Glomerular endothelial cell (primary cell): ENCODE measurements at places on chromosomes 7 and 10. TPM values are rescaled to one million over a fixed set of nuclear protein-coding genes. Genes with fewer than 3 reads are reported as not detected.

DNA sequence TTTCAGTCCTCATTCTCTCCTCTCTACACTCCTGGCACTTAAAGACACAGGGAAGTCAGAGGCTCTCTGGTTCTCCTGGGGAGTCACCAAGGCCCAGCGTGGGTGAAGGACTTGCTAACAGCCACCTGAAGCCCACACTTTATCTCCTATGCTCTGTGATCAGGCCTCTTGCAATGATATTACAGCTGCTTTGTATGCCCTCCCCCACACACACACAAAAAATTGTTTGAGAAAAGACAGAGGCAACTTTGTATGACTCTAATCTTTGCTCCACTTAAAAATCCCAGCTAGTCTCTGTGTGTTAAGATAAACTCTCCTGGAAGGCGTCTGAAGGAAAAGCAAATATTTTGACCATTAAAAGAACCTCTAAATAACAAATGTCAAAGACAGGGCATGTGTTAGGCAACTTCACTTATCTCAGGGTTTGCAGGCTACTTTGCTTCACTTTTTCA lies 507.2 kb downstream of the TNS3 start:
- DNase-seq: no peak

DNA sequence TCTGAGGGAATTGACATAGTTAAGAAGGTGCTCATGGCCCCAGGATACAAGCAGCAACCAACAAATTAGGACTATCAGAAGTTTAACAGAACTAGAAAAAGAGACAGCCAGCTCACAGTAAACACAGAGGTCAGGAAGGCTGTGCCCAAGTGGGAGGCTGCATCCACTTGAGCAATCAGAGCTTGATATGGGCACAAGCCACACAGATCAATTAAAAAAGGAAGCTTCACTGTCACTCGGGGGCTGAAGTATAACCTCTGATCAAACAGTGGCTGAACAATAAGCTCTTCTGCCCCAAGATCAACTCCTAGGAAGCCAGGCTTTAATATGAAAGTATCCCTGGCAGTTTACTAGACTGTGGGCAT lies 40.0 kb downstream of the ZNF438 start:
- DNase-seq: no peak

DNA sequence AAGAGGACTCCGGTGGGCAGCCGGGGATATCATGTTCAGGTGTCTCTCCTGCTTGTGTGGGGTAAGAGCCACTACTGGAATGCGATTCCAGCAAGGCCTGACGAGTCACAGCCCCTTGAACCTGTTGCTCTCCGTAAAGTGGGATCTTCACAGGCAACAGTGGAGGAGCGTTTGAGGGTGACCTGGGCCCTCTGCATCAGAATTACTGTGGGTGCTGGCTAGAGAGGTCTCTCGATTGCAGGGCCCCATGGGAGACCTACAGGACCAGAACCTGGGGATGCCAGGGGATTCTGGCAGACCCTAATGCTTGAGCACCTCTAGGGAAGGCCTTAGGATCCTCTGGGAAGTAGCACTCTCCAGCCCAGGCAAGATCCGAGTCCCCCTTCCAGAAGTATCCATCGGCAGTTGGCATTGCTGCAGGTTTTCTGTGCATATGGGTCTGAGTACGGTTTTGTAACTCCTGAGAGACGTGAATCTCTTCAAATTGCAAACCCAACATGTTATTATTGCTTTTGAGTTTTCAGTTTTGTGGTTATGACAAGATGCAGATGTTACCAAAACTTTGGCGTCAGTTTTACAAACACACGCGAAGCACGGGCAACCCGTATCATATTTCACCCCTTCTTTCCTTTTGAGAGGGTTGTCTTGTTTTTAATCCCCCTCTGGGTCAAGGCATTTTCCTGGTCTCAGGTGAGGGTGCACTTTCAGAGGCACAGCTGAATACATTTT lies 4.6 kb downstream of the MGMT start:
- no peak for DNase-seq

- DNase-seq: no peak
These were observed 164.6 kb upstream of the C1GALT1 start for GRCh38 chr7:7017707-7018280.

DNA sequence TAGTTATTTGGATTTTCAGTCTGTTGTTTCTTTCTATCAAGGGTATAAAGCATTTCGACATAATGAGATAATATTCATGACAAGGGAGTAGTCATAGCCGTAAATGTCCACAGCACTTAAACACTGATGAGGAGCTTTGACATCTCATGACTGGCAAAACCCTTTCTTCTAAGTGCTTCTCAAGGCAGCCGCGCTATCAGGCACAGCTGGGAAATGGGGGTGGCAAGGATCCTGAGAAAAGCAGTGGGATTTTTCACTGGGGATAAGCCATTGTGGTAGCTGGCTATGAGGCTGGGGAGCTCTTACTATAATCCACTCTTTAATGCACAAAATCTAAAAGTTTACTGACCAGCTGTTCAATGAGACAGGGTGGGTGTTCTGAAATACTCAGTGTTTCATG lies 493.2 kb upstream of the KLF6 start:
- no peak for DNase-seq

DNA sequence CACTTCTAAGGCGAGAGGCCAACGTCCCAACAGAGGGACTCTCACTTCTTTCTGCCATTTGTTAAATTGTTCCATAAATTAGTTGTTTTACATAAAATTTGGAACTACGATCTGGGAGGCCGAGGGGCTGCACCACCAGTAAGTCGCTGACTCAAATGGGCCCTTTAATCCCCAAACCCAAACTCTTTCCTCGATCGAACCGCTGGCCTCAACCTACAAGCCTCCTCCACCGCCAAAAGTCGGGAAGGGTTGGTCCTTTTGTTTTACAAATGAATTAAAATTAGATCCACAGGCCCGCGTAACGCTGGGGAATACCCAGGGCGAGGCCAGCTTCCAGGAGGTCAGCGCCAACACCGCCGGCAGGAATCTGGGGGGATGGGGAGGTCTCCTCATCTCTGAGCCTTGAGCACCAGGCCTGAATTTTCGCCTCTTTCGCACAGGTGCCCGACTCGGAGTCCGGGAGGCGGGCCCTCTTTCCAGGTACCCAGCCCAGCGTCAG lies 1.2 kb upstream of the FOXI2 start:
- no peak for DNase-seq

DNA sequence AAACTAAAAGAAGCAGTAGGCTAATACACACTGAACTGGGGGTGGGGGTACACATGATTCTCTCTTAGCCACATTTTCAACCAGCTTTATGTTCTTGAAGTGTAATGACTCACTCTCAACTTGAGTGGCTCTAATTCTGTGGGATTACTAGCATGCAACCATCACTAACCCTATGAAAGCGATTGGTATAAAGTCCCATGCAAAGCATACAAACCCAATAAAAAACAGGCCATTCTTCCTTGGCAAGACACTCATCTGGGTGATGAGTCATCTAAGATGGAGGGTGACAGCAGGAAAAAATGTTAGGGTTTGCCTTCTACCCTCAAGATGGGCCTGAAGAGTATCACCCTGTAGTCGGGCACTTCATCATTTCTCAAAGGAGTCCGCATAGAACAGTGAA lies 14.9 kb upstream of the PON3 start:
- DNase-seq: no peak

- peak; percentile 81 for DNase-seq
These were observed 103.2 kb downstream of the NRBF2 start for GRCh38 chr10:63236113-63236935.

GRCh38 chr10:71127104-71127503 lies 85.3 kb upstream of the UNC5B start:
- DNase-seq: no peak

DNA sequence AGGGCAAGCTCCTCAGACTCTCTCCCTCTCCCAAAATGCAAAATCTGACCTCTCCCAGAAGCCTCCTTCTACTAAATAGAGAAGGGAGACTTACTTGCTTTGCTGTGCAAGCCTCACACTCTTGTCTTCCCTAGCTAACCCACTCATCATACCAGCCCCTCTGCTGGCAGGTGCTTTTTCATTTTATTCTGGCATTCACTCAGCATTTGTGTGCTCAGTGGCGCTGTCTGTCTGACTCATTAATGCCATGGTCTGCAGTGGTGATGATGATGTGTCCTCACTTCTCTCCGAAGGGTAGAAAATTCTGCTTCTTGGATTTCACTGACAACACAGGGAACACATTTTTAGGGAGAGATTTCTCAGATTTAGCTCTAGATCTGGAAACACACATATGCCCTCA lies 22.0 kb upstream of the BTRC start:
- no peak for DNase-seq

DNA sequence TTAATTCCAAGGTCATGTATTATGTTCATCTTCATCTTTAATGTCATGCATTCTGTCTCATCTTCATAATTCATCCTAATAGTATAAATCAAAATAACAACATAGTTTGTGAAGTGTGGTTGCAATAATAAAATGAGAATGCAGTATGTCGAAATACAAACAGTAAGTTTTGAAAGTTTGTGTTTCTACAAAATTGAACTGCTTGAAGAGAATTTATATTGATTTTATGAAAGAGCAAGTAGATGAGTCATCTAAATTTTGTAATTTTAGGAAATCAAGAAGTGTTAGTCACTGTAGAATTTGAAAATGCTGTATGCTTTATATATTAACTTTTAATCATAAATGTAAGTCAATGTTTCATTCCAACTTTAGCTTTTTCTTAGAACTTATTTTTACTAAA lies 190.5 kb upstream of the PPP1R3A start:
- no peak for DNase-seq

- DNase-seq: peak; percentile 91
These were observed 2.3 kb upstream of the PAPSS2 start for GRCh38 chr10:87657371-87657770.

GRCh38 chr10:103548006-103548405 lies 54.5 kb downstream of the NEURL1 start:
- no peak for DNase-seq

GRCh38 chr7:140696024-140696679 lies 356 bp upstream of the NDUFB2 start:
- no peak for DNase-seq

GRCh38 chr10:64113792-64114191 lies 592.6 kb downstream of the REEP3 start:
- DNase-seq: no peak

DNA sequence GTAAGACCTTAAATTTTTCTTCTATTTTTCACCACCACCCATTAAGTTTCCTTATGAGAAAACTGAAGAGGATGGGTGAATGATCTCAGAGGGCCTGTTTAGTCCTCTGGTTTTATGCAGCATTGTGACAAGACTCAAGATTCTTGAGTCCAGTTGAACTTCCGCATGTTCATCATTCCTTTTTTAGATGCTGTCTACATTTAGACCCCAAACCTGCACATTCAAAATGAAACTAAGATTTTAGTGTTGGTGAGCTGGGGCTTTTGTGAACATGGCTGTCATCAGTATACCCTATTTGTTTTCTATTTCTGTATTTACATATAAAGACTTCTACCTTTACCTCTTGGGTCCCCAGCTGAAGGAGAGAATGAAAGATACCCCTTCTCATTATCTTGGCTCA lies 31.1 kb downstream of the NET1 start:
- DNase-seq: no peak

GRCh38 chr10:79449181-79450146 lies 4.0 kb upstream of the ZCCHC24 start:
- DNase-seq: no peak

GRCh38 chr10:77223526-77224460 lies 413.8 kb downstream of the KCNMA1 start:
- DNase-seq: no peak

DNA sequence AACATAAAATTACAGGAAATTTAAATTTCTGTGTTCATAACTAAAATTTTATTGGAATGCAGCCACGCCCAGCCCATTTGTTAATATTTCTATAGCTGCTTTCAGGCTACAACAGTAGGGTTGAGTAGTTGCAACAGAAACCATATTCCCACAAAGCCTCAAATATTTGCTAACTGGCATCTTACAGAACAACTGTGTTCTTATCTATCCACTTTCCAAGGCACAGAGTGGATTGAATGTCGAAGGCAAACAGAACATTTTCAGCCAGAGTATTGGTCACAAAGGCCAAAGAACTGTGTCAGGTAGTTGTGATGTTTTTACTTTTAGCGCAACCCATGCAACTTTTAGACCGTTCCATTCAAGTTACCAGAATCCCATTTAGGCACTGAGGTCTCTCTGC lies 51.1 kb upstream of the OPN4 start:
- no peak for DNase-seq

- no peak for DNase-seq
These were observed 149.6 kb upstream of the MEOX2 start for GRCh38 chr7:15836041-15836440.

DNA sequence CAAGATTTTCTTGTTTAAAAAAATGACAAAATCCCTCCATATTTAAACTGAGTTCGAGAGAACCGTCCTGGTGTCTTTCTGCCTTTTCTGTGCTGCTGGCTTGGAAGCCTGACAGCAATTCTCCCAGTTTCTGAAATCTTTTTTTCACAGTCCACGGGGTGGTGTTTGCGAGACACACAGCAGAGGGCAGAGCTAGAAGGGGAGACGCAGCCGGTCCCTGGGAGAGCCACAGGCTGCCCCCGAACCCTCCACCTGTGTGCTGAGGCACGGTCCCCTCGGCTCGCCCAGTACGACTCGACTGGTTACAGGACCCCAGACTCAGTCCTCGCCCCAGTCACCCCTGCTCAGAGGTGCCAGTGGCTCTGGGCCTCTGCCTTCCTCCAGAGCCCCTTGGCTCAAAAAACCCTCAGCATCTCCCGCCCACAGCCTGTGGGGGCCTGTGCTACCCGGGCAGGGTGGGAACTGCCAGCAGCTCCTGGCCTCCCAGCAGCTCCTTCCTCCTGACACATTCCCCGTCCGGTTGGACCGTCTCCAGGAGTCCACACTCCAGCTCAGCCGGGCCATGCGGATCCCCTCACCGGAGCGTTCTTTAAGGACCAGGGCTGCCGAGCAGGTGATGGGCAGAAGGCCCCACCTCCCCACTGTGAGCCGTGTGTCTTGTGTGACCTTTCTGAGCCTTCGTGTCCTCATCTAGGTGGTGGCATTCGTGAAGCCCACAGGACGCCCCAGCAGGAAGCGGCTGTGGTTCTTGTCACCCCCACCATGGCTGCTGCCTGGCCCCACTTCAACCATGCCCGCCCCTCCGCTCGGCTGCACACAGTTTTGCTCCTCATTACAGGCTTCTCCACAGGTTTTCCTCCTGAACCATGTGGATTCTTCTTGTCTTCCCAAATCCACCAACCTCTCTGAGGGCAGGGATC lies 52.3 kb upstream of the EN2 start:
- DNase-seq: no peak

- DNase-seq: no peak
These were observed 16.5 kb downstream of the MYPN start for GRCh38 chr10:68125772-68126171.

- DNase-seq: no peak
These were observed 506.8 kb upstream of the AUTS2 start for GRCh38 chr7:69091521-69091920.

- DNase-seq: no peak
These were observed 2.2 kb downstream of the ELAPOR2 start for GRCh38 chr7:87057210-87057609.

Gene CEP41
- total RNA-seq: 23.5 and 25.1 TPM in 2 replicates

Gene OPALIN
- total RNA-seq: not detected in 2 replicates

Gene PKD2L1
- not detected in 2 replicates for total RNA-seq

Gene SVIL
- 122 and 126 TPM in 2 replicates for total RNA-seq

Gene TDRD1
- 0.06 TPM in 1 of 2 replicates, not detected in the other for total RNA-seq

Gene HTRA1
- 210 and 307 TPM in 2 replicates for total RNA-seq

Gene ENKUR
- total RNA-seq: 1.5 TPM in 1 of 2 replicates, not detected in the other
